ENCODE measurements at places on chromosomes 2 and 18.

DNA sequence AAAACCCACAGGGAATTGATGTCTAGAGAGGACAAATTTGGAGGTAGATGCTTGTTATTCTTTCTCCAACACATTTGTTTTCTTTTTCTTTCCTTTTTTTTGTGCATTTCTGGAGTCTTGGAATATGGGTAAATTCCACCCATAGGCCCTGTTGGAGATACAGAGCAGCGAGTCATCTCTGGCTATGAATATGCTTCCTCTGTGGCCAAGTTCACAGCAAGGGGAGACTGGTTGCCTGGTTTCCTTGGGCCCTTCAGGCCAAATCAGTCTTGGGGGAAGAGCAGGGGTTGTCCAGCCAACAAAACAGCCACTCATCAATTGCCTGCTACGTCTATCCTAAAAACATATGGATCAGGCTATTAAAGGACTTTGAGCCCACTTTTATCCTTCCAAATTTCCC is 27.5 kb downstream of the SP100 start:
- DNase-seq: no peak

- DNase-seq: peak; percentile 41
Measured at GRCh38 chr2:39059366-39059952, 61.4 kb downstream of the SOS1 start.

- no peak for DNase-seq
Measured at GRCh38 chr2:99851089-99851488, 291.3 kb downstream of the AFF3 start.

DNA sequence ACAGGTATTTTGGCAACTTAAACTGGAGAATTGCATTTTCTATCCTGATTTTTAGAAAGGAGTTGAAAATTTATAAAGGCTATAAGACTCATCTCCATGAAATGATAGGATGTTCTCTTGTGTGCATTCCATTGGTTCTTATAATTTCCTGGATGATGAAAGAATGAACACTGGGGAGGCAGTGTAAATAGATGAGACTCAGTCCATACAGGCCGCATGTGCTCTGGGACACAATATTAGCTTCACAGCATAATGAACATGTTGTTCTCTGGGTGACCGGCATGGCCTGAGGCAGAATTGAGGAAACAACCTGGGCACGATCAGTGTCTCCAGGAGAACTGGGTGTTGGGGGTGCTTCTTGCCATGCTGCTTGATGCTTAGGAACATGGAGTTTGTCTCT is 38.8 kb downstream of the AOX1 start:
- no peak for DNase-seq

DNA sequence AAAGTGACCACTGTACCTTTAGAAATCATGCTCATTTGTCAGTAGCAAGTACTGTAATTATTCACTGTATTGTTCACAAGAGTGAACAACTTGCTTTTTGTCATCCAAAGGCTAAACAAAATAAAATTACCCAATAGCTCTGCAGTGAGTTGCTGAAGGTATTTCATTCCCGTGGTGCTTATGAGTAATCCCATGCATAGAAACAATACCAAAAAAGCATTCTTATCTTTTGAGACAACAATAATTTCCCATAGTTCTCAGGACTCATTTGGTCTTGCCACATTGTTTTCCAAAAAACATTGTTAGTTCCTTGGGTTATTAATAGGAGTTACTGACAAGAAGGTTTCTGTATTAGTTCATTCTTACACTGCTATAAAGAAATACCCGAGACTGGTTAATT is 503.2 kb upstream of the FAM98A start:
- DNase-seq: no peak

GRCh38 chr2:24421668-24422067 is 61.3 kb upstream of the ITSN2 start:
- DNase-seq: peak; percentile 49

- DNase-seq: no peak
Measured at GRCh38 chr2:239324456-239324855, 76.4 kb downstream of the HDAC4 start.

GRCh38 chr2:230326453-230327417 is at the start of gene SP140L:
Gene SP140L (plus strand): TSS chr2:230327193. CDS start chr2:230327270, 77 bp downstream.
- DNase-seq: peak; percentile 79

- no peak for DNase-seq
Measured at GRCh38 chr2:208172125-208172524, 8.7 kb upstream of the CRYGA start.

GRCh38 chr2:184695-185094 is 79.1 kb downstream of the SH3YL1 start:
- DNase-seq: no peak

- DNase-seq: peak; percentile 59
Measured at GRCh38 chr2:177265824-177266817, 1.6 kb upstream of the NFE2L2 start.

- no peak for DNase-seq
Measured at GRCh38 chr2:232882505-232883115, 12.5 kb downstream of the SNORC start.

- DNase-seq: peak; percentile 4
Measured at GRCh38 chr2:208820014-208820688, 413.6 kb downstream of the PTH2R start.

DNA sequence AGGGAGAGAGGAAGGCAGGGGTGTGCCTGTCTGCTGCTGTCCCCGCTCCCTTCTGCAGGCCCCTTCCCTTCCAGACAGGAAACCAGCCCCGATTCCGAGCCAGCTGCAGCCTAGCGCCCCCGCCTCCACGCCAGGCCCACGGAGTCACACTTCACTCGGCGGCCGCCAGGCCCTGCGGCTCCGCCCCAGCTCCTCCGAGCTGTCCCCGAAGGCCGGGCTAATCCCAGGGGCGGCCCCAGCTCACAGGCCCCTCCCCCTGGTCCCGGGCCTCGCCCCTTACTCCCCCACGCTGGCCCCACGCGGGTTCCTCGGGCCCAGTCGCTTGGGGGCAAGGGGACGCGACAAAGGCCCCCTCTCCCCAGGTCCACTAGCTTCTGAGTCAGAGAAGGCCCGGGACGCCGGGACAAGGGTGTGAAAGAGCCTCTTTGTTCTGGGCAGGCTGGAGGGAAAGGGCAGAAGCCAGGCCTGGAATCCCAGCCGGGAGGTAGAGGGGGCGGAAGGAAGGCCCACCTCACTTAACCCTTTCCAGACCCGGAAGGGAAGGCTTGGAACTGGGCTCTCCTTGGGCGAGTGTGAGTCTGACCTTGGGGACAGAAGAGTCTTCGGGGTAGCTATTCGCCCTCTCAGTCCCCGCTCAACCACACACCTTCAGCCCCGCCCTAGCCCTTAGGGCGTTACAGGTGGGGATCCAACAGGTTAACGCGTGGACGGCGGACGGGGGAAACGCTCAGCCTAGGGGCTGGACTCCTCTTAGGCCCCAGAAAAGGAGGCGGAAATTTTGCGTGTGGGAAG is 1.2 kb downstream of the RTKN start:
- no peak for DNase-seq

- DNase-seq: no peak
Measured at GRCh38 chr18:12520442-12520992, 112.8 kb downstream of the PRELID3A start.

- no peak for DNase-seq
Measured at GRCh38 chr2:43178602-43179542, 47.5 kb downstream of the ZFP36L2 start.

GRCh38 chr2:112339986-112340385 is 64.6 kb downstream of the ZC3H6 start:
- no peak for DNase-seq

GRCh38 chr2:234241656-234242458 is 191.4 kb downstream of the SPP2 start:
- DNase-seq: no peak

DNA sequence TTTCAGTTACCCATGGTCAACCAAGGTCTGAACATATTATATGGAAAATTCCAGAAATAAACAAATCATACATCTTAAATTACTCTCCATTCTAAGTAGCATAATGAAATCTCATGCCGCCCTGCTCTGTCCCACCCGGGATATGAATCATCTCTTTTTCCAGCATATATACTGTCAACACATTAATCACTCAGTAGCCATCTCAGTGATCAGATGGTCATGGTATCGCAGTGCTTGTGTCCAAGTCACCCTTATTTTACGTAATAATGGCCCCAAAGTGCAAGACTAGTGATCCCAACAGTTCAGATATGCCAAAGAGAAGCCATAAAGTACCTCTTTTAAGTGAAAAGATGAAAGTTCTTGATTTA is 43.8 kb downstream of the OSBPL6 start:
- DNase-seq: no peak

DNA sequence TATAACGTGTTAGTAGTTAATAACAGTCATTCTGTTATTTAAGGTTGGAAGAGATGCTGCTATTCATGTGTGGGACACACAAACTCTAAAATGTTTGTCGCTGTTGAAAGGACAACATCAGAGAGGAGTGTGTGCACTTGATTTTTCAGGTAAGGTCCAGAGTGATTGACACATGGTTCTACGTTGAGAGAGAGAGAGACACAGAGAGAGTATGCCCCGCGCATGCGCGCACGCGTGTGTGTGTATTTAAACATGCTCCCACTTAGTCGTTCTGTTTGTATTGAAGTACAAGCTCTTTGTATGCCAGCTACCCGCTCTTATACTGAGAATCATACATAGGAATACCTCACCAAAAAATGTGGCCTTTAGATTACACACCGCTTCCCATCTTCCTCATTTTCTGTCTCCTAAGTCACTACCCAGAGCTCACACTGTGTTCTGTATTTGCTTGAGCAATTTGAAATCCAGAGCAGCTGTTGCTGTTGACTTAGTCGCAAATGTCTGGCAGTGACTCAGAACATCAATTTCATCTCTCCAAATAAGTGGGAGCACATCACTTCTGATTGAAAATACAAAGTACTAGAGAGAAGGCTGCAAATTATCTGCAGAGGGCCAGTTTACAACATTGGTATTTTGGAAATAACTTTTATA is 148.1 kb downstream of the EML6 start:
- DNase-seq: no peak

DNA sequence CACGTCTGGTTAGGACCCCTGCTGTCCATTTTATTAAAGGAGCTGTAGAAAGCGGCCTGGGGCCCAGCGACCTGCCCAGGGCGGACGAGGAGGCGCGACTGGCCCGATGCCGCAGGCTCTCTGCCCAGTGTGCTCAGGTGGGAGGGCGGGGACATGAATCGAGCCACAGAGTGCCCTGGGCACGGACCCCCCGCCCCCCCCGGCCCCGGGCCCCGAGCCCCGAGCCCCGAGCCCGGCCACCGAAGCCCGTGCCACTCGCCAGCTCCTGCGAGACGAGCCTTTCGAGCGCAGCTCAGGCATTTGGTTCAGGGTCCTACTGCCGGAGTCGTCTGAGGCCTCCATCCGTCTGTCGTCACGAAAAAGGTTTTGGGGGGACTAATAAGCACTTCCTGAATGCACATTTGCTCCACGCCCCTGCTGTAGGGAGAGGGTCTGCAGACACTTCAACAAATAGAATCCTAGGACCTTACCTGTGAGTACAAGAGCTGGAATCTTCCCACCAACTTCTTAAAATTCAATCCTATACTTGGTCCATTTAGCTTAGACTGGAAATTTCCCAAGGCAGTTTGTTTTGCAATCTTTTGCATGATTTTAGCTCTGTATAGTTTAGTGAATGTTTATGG is 602 bp upstream of the ADAM17 start:
- DNase-seq: peak; percentile 34
